ENCODE measurements at places on chromosomes 6 and 20.

- no peak for DNase-seq
These were observed 18.8 kb downstream of the SYNDIG1 start for GRCh38 chr20:24488064-24488799.

- DNase-seq = no peak
These were observed 625.2 kb downstream of the EPM2A start for GRCh38 chr6:145110109-145110508.

- no peak for DNase-seq
These were observed 68.1 kb downstream of the HFE start for GRCh38 chr6:26155061-26155930.

GRCh38 chr20:19451923-19452295 is 239.5 kb downstream of the SLC24A3 start:
- no peak for DNase-seq

DNA sequence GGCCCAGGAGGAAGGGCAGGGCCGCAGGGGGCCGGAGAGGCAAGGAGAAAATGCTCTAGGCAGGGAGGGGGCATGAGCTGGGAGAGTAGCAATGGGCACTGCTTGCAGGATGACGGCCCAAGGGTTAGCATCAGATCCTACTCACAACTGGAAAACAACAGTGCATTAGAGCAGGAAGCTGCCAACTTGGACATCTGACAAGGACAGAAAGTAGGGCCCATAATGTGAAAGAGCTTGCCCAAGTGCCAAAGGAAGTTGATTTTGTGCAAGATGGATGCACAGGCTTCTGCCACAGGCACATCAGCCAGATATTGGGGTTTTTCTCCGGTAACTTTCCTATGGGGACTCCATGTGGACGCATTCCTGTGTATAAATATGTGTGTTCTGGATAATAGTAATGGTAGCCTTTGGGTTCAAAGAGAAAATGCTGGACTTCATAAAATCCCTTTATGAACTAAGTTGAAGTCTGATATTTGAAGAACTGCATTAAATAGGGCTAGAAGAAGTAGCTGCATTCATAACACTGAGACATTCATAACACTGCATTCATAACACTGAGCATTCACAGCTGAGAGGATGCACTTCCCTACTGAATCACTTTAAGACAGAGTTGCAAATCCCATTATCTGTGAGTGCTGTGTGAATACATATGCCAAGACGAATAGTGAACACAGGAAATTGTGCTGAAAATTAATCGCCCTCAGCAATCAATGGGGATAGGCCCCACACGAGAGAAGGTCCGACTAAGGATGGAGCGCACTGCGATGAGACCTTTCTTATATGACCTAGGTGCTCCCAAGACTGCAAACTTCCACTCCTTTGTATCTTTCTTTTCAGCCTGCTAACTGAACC is 235.6 kb upstream of the PRDM1 start:
- no peak for DNase-seq

DNA sequence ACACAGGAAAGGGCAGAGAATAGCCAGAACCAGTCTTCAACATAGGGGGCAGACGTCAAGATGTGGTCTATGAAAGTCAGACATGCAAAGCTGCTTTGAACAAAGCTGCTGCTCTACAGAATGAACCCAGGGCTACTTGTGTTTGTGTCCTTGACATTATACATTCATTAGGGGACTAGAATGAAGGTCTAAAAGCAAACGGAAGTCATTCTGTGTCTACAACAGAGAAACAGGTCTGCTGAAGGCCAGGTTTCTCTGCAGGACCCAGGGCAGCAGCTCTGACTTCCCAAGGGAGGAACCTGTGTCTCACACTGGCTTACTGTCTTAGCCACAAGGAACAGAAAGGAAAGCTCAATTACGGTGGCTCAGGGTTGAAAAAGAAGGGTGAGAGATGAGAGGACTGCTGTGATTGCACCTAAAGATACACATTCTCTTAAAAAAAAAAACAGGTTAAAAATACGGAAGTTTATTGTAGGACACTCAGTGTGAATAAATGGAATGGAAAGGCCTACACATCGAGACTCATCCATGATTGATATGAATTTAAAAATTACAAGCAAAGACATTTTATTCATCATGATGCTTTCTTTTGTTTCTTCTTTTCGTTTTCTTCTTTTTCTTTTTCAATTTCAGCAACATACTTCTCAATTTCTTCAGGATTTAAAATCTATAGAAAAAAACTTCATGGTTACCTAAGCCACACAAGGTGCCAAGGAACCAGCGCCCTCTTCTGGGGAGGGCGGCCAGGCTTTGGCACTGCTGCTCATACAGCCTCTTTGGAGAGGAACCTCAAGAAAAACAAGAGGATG is 6.7 kb downstream of the PSMA7 start:
- DNase-seq = peak; percentile 31

DNA sequence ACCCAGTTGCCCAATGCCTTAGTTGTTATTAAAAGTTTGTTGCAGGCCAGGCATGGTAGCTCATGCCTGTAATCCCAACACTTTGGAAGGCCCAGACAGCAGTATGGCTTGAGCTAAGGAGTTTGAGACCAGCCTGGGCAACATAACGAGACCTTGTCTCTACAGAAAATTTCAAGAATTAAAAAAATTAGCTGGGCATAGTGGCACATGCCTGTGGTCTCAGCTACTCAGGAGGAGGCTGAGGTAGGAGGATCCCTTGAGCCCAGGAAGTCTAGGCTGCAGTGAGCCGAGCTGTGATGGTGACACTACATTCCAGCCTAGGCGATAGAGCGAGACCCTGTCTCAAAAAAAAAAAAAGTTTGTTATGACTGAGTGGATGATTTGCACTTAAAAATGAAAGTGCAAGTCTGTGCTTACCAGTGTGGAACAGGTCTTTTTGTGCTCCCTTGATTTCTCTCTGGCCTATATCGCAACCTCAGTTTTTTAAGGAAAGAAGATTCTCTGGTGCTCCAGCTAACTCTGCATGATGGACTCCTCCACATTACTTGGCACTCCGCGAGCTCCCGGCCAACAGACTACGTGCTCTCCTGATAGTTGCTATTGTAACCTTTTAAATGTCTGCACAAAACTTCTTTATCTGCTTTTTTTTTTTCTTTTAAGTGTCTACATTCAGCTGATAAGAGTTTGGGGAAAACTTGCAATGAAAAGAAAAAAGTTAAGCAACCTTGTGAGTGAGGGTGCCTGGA is 22.1 kb downstream of the ZKSCAN3 start:
- no peak for DNase-seq

DNA sequence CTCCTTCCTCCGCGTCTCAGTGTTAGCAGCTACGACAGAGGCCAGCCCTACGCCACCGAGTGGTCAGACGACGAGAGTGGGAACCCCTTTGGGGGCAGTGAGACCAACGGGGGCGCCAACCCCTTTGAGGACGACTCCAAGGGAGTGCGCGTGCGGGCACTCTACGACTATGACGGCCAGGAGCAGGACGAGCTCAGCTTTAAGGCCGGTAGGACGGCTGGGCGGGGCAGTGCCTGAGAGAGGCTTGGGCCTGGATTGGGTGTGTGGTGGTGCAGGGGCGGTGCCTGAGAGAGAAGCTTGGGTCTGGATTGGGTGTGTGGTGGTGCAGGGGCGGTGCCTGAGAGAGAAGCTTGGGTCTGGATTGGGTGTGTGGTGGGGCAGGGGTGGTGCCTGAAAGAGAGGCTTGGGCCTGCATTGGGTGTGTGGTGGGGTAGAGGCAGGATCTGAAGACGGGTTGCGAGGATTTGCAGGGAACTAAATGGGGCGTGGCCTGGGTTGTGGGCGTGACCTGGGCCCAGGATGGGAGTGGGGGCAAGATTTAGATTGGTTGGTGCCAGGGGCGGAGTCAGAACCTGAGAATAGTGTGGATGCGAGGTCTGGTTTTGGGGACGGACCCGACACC is 24.4 kb downstream of the SPDEF start:
- DNase-seq = peak; percentile 77

DNA sequence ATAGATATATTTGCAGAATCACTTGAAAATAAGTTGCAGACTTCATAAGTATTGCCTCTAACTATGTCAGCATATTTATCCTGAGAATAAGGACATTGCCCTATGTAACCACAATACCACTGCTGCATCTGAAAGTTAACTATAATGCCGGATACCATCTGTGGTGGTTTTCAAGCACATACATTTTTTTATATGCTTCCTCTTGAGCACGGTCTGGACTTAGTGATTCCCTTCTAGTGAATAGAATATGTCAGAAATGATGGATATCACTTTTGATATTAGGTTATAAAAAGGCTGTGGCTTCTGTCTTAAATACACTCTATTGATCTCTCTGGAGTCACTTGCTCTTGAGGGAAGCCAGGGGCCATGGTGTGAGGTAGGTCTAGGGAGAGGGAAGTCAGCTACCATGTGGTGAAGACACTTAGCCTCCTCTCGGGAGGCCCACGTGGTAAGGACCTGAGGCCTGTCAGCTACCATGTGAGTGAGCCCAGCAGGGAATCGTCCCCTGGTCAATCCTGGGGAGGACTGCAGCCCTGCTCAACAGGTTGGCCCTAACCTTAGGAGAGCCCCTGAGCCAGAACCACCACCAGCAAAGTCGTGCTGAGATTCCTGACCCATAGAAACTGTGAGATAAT is 57.5 kb downstream of the CCDC170 start:
- no peak for DNase-seq

- peak; percentile 43 for DNase-seq
These were observed 259.1 kb downstream of the ARID1B start for GRCh38 chr6:157036245-157036711.

- DNase-seq = no peak
These were observed 453.5 kb upstream of the SULF2 start for GRCh38 chr20:48238781-48239180.

DNA sequence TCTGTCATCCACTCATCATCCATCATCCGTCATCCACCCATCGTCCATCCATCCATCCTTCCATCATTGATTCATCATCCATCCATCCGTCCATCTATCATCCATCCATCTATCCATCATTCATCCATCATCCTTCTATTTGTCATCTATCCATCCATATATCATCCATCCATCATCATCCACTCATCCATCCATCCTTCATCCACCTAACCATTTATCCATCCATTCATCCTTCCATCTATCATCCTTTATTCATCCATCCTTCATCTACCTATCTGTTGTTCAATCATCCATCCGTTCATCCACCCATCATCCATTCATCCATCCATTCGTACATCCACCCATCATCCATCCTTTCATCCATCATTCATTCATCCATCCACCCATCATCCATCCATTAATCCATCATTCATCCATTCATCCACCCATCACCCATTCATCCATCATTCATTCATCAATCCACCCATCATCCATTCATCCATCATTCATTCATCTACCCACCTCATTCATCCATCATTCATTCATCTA is 266.4 kb downstream of the CDH4 start:
- no peak for DNase-seq

DNA sequence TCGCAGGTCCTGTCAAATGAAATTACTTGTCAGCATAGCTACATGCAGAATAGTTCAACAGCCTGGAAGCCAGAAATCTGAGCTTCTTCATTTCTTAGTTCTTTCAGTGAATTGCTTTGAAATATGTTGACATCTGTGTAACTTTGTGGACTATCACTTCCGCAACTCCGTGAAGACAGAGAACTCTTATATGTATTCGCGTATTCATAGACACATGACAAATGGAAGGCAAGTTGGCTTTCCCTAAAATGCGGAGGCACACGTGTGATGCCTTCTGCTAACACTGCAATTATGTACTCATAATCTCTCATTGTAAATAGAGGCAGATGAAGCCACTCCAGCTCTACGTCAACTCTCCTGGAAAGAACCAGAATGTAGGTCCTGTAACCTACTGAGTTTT is 701.5 kb downstream of the PRKN start:
- DNase-seq = no peak

GRCh38 chr20:53856300-53857295 is 213.8 kb downstream of the BCAS1 start:
- DNase-seq = no peak

- DNase-seq = peak; percentile 97
These were observed 55.2 kb downstream of the TIAM2 start for GRCh38 chr6:155050311-155050710.

DNA sequence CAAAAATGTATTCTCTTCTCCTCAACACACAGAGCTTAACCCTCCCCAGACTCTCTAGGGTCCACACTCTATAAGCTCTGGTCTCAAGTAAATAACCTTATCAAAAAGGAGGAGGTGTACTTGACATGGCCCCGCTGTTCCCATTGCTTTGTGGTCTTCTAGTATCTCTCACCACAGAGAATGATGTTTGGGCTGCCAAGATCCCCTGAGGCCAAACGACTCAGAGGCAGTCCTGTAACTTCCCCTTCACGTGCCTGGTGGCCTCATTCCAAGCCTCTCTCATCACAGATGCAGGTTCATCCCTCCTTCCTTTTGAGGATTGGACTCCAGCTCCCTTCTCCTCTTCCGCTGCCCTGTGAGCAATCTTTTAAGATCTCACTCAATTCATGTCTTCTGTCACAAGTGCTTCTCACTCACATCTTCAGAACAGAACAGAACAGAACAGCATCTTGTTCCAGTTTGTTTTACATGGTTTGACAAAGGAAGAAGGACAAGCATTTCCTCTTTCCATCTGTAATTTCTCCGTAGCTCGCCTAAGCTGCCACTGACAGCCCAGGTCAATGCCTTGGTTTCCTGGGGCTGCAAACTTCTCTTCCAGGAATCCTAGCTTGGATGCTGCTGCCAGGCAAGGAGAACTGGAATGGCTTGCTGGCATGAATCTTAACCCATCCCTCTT is 541.5 kb downstream of the CD83 start:
- no peak for DNase-seq

DNA sequence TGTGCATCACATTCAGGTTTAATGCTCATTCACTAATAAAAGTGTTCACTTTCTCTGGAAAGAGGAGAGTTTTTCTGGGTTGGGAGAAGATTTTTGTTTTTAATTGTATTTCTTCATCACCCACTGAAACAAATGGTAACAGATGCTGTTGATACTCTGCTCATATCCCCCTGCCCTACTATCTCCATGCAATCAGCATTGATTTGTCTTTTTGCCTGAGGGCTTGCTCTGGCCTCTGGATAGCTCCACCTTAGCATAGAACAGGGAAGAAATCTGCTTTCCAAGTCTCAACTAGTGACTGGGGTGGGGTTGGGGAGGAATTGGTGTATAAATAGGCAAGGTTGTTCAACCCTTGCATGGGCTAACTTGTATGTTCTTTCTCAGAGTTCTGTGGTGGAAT is 296.4 kb downstream of the KHDRBS2 start:
- no peak for DNase-seq

DNA sequence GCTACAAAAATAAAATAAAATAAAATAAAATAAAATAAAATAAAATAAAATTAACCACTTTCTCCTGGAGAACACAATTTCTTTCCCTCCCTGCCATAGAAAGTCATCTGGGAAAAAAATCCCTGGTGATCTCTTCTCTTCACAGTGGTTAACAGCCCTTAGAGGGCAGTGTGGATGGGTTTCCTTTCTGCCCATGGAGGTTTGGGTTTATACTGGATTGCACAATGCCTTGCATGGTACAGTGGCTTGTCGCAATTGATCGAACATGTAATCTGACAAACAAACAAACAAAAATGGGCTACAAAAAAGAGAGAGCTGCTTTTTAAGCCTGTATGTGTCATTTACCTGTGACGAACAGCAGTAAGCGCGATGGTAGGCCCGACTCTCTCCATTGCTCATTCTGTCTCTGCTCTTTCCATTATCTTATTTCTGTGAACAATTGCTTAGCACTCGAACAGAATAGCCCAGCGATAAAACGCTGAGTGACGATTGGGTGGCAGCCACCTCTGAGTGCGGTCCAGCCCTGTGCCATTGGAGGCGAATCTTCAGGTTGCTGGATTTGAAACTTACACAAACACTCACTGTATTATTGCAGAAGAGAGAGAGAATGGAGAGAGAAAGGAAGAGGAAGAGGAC is 166.1 kb downstream of the CD83 start:
- no peak for DNase-seq

Measured in astrocyte (in vitro differentiated cells and primary cell).